Stimulated activated CD8-positive, alpha-beta memory T cell treated with anti-CD3 and anti-CD28 coated beads, Interleukin-7, amount 100 ng/mL, for 1 hour (primary cell): ENCODE measurements at places on chromosomes 3 and 15.

DNA sequence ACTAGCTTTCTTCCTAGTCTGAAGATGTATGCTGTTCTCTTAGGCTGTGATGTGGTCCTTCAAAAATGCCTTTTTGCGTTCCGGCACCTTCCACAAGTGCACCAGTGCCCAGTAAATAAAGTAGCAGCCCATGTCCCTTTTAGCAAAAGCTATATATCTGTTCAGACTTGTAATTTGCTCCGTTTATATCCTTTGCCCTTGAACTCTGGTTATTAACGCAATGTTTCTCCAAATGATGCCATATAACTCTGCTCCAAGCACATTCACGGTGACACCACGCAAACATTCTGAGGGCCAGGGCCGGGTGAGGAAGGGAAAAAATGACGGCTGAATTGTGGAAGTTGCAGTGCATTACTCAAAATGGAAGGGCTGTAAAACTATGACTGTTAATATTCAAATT, 1001.1 kb upstream of the NR2F2 start:
- DNase-seq, result no peak

DNA sequence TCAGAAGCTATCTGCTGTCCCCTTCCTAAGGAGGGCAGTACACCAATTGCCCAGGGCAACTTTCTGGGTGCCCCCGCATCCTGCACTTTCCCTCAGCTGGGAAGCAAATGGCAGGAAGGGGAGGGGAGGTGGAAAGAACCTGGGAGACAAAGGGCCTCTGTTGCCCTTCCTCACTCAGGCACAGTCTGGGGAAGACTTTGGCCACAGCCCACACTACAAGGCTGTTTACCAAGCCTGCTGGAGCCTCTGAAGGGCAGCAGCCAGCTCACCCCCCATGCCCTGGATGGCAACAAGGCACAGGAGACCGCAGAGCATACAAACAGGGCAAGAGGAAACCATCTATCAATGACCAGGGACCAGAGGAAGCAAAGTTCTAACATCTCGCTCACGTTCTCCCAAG, 42.4 kb downstream of the ARRDC4 start:
- no peak for DNase-seq

- no peak for DNase-seq
These were observed 18.2 kb downstream of the TPM1 start for GRCh38 chr15:63060699-63061098.

GRCh38 chr3:161602475-161602874, 105.9 kb downstream of the OTOL1 start:
- no peak for DNase-seq

- DNase-seq, result no peak
These were observed 31.5 kb upstream of the LDHAL6B start for GRCh38 chr15:59174835-59175831.

- no peak for DNase-seq
These were observed 150.1 kb upstream of the CCDC54 start for GRCh38 chr3:107227091-107227490.

- DNase-seq, result no peak
These were observed 1120.1 kb downstream of the ROBO1 start for GRCh38 chr3:78647726-78648125.

DNA sequence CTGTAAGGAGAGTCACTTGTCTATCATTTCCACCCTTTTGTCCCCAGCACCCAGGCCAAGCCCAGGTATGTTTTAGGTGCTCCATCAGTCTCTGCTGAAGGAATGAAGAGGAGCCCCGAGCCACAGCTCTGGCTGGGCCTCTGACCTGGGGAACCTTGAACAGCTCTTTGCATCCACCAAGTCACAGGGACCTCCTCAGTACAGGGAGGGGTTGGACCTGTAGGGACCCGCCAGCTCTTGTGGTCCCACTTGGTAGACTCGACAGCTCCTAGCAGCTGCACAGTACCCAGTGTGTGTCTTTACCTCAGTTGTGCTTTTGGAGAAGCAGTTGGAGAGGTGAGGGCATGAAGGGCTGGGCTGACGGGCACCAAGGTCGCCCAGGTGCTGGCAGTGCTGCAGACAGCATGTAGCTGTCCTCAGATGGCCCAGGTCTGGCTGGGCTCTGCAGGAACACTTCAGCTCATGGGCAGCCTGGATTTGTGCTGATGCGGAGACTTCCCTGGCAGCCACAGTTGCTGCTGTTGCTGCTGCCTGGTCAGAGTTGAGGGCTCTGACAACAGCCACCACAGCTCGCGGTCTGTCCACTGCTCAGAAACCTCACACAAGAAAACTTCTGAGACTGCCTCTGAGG, 123.6 kb downstream of the CACNA1D start:
- DNase-seq, result no peak

- DNase-seq, result no peak
These were observed 28.9 kb upstream of the KLHL6 start for GRCh38 chr3:183584246-183584913.

GRCh38 chr15:60551147-60551780, 72.3 kb upstream of the ICE2 start:
- DNase-seq, result no peak

DNA sequence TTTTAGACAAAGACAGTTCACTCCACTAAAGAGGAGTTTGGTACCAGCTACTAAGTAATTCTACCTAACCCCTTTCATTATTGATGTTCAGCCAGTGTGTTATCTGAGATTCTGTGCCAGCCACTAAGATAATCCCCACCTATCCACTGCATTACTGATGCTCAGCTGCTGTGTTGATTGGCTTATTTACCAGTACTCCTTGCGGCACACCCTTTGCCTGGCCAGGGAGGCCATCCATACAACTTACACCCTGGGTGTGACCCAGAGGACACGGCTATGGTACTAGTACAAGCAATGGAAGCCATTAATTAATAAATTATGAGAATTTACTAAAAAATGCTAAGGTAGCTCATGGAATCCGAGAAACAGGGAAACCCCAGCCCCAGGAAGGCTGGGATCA, 290.7 kb upstream of the CTNNB1 start:
- no peak for DNase-seq

DNA sequence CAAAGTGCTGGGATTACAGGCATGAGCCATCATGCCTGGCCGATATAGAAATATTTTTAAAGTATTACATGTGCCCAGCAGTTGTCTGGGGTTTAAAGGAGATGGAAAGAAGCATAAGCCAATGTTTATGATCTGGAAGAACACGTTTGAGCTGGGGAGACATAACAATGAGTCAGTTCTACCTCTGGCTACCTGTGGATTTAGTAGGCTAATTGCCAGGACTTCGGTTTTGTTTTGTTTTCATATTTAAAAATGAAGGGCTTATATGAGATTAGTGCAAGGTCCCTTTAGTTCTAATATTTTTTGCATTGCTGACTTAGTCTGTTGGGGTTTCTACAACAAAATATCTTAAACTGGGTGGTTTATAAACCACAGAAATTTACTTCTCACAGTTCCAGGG, 22.9 kb upstream of the TNFSF10 start:
- no peak for DNase-seq

GRCh38 chr3:105676621-105677300, 192.1 kb downstream of the CBLB start:
- DNase-seq, result no peak

GRCh38 chr3:9201266-9201665, 48.2 kb downstream of the SRGAP3 start:
- DNase-seq, result no peak

DNA sequence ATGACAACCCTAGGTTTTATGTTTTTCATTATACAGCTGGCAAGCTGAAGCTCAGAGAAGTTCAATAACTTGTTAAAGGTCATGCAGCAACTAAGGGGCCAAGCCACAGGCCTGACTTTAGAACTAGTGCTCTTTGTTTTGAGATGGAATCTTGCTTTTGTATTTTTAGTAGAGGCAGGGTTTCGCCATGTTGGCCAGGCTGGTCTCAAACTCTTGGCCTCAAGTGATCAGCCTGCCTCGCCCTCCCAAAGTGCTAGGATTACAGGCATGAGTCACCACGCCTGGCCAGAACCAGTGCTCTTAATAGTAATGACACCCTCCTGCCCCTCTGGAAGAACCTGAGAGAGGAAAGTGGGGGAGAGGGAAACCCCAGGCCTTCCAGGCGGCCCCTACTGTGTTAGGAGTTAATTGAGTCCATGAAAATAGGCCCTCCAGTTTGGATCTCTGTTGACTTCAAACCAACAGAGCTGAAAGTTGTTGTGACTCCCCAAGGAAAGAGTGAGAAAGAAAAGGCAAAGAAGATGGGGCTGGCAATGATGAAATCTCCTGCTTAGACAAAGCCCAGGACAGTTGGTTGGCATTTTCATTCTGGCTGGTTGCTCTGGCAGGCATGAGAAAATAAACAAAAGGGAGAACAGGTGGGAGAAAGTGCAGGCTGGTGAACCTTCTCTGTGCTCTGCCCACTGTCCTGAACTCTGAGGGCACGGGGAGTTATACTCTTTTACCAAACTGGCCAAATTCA, 3.6 kb upstream of the PRRT3 start:
- DNase-seq, result no peak

- no peak for DNase-seq
These were observed 1.9 kb upstream of the CAMKV start for GRCh38 chr3:49871531-49872153.

- DNase-seq, result no peak
These were observed 6.5 kb upstream of the PLSCR1 start for GRCh38 chr3:146550743-146551510.

- no peak for DNase-seq
These were observed 83.6 kb downstream of the LSM3 start for GRCh38 chr3:14262212-14262611.

- no peak for DNase-seq
These were observed 646 bp downstream of the IQCB1 start for GRCh38 chr3:121834157-121834670.

GRCh38 chr3:64766440-64766839, 78.6 kb upstream of the ADAMTS9 start:
- DNase-seq, result no peak

- DNase-seq, result no peak
These were observed 205.8 kb downstream of the RYR3 start for GRCh38 chr15:33516563-33516962.

GRCh38 chr3:15771444-15771843, 26.3 kb downstream of the ANKRD28 start:
- no peak for DNase-seq

DNA sequence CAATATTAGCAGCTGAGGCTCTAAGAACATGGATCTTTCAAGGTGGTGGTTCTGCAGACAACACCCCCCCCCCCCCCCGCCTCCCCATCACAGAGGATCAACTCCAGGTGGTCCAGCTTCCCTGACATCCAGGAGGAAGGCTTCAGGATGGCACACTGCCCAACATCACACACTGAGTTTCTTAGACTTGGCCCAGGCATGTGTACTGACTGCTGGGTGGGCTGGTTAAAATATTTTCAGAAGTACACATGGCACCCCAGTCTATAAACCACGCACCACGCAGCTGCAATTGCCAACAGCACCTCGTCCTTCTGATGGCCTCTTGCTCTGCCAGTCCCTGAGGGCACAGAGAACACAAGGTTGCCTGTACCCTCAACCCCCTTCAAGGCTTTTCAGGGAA, 22.1 kb downstream of the SRPRB start:
- no peak for DNase-seq

DNA sequence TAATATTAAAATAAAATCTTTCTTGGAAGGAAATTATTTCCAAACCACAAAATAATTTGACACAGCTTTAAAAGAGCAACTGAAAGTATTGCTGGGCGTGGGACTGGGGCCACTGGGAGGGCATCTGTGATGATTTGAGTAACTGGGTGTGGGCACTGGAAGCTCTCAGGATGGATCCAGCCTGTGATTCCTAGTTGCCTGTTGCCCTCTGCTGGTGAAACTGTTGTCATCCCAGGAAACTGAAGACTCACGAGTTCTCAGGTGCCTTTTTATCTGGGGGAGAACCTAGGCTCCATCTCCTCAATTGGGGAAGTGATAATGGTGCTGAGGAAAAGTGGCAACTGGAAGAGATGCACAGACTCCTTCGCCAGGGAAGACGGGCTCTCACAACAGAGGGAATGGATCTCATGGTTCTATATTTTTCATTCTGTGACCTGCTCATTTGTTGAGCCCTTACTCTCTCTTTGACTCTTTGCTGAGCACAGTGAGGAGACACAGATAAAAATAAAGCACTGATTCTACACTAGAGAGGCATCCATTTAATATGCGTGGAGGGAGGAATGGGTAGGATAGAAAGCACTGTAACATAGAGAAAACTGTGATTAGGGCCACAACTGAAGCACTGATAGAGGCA, 61.6 kb downstream of the TPRG1 start:
- DNase-seq, result no peak

DNA sequence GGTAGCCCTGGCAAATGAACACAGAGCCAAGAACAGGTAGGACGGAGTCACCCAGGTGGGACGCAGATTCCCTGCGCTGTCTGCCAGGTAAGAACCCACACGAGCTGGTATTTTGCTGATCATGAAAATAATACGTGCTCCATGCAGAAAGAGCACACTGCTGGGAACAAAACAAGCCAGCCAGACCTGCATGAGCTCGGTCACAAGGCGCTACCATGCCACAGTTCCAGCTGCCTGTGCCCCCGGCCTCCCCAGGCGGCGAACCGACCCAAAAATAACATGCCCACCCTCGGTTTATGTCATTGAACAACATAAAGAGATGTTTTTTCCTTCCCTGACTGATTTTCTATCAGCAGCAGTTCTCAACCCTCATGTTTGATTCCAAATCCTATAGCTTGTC, 25.8 kb downstream of the CYFIP1 start:
- DNase-seq, result no peak

- DNase-seq, result no peak
These were observed 190.3 kb downstream of the WNT5A start for GRCh38 chr3:55296791-55297190.

GRCh38 chr3:16179771-16180736, 5.6 kb downstream of the GALNT15 start:
- no peak for DNase-seq

DNA sequence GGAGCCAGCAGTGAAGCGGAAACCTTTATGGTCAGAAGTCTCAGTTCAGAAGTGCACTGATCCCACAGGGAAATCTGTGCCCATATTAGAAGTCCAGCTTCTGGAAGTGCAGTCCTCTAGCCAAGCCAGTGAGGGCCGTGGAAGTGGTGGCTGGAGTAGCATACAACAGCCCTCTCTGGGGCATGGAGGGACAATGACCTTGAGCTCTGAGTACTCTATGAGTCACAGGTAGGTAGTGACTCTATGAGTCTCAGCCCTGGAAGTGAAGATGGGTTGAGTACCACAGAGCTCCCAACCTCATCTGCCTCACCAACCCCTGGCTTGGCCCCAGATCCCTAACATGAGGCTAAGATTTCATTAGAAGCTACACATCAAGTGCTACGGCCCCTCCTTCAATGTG, 205.9 kb upstream of the PPP2R3A start:
- DNase-seq, result no peak

DNA sequence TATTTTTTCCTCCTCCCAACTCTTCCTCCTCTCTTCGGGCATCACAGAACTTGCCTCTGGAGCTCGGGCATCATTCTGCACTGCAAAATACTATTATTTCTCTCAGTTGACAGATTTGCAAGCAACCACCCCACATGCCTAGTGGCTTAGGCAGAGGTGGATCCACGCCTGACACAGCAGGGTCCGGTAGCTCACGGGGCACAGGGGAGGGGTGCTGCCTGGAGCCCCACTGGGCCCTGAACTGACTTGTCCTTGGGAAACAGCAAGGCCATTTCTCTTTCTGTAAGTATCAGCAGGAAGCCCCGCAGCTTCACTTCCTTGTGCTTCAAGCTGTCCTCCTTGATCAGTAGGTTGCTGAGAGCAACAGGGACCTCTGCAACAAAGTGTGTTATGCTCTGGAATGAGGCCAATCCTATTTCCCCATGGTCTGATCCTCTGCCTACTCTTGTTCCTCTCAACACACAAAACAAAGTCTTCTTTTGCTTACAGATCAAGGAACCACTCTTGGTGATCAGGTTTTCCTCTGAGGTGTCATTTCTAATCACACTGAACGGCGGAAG, 69.1 kb downstream of the FAM174B start:
- no peak for DNase-seq
